ENCODE measurements at places on chromosomes 11 and 22.

- no peak for DNase-seq
These were observed 8.9 kb downstream of the TRPM5 start for GRCh38 chr11:2435288-2436012.

DNA sequence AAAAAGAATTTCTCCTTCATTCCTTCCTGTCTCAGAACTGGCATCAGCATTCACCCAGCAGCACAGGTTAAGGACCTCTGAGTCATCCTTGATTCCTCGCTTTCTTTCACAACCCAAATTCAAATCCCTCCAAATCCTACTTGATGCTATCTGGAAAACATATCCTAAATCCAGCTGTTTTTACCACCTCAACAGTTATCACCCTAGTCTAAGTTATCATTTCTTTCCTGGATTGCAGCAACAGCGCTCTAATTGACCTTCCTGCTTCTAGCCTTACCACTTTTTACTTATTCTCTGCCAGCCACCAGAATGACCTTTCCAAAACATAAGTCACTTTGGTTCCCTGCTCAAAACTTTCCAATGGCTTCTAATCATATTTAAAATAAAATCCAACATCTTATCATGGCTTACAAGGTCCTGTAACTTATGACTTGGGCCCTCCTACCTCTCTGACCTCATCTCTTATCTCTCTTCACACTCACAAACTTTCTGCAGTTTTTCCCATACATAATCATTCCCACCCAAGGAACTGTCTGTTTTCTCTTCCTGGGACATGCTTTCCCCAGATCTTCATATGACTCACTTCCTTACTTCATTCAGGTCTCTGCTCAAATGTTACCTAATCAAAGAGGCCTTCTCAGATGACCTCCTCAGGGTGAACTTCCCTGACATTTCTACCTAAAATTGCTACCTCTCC lies 119.4 kb downstream of the TTC28 start:
- peak; percentile 84 for DNase-seq

DNA sequence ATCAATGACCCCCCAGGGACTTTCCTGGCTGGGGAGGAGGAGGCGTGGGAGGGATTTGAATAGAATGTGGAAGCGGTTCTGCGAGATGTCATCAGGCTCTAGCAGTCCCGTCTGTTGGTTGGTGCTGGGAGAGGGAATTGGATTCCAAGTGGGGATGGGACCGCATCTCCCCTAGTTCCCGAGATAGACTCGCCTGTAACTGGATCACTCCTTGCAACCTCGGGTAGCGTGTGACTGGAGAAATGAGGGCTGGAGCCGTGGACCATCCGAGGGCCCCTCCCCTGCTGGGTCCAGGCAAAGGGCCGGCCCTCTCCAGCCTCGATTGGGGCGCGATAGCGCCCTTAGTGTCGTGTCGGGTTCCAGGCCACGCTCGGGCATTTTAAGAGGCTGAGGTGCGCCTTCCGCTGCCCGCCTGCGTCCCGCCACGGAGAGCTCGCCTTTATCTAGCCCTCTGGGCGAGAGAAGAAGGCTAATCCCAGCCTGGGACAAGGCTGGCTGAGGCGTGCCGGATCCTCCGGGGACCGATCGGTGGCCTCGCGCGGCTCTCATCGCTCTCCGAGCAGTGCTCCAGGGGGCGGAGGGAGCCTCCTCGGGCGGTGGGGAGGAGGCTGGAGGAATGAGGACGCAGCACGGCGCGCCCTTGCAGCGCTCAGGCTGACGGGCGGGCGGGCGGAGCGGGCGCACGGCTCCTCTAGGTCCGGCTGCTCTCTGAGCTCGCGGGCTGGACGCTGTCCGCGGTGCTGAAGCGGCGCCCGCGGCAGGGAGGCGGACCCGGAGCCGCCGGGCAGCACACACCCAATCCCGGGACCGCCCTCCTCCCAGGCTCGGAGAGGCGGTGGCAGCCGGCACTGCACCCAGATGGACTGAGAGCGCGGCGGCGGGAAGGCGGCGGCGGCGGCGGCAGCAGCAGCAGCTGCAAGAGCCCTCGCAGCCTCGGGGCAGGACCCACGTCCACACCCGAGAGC lies 107.8 kb downstream of the OSBP2 start:
- peak; percentile 92 for DNase-seq

DNA sequence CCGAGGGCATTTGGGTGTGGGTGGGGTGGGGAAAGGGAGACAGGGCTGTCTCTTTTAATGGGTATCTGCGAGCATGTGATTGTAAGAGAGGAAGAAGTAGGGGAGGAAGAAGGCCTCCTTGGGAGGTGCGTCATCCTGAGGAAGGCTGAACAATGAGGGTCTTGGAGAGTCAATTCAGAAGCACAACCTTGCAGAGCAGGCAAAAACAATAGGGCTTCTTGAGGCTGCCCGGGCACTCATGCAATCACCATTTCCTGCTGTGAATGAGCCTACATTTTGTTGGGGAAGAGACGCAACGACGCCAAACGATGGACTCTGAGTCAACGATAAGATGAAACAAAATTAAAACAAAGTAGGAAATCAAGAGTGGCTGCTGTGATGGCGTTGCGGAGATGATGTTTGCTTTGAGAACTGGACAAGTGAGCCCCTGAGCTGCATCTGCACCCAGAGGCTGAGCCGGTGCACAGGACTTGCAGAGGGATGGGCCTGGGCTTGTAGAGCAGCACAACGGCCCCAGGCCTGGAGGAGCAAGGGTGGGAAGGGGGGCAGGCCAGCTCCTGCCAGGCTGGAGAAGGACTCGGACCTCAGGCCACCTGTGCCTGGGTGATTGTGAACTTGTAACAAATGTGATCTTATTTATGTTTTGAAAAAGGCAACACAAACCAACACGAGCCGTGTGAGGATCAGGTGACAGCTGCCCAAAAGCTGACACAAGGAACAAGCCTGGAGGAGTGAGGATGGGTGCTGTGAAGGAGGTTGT lies 92.3 kb upstream of the B3GAT1 start:
- no peak for DNase-seq

- no peak for DNase-seq
These were observed 82.3 kb downstream of the JRKL start for GRCh38 chr11:96472085-96472484.

- DNase-seq: peak; percentile 75
These were observed 12.7 kb upstream of the ARHGEF17 start for GRCh38 chr11:73295241-73295995.

- no peak for DNase-seq
These were observed 116.9 kb downstream of the TRIM29 start for GRCh38 chr11:120020981-120021380.

DNA sequence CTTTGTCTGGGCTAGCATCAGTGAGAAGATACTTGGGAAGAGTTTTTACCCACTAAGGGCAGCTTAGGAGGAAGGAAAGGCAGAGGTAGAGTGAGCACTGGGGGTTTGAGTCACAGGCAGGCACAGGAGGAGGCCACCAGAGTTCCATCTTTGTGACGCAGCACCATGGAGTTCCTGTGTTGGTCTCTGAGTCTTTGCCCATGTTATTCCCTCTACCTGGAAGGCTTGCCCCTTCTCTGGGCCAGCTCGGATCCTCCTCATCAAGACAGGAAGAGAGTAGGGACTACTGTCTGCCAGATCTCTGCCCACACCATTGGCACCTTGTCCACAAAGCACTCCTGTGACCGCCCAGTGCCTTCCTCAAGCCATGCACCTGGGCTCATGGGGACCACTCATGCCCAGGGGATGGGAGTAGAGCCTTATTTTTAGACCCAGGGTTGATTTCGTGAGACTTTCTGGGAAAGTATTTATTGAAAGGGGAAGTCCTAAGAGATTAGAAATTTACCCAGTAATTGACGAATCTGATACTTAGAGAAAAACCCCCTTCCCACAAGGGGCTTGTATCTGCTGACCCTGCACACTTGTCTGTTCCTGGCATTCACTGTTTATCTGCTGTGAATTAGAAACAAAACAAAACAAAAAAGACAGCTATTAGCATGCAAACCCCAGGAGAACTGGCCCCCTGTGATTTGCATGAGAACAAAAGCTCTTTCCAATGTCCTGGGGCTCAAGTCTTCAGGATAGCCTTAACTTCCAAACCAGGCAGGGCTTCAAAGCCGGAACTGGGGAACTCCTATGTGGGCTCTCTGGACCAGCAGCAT lies 35.9 kb upstream of the MYEOV start:
- DNase-seq: no peak

- no peak for DNase-seq
These were observed 745.6 kb downstream of the NELL1 start for GRCh38 chr11:21414953-21415352.

DNA sequence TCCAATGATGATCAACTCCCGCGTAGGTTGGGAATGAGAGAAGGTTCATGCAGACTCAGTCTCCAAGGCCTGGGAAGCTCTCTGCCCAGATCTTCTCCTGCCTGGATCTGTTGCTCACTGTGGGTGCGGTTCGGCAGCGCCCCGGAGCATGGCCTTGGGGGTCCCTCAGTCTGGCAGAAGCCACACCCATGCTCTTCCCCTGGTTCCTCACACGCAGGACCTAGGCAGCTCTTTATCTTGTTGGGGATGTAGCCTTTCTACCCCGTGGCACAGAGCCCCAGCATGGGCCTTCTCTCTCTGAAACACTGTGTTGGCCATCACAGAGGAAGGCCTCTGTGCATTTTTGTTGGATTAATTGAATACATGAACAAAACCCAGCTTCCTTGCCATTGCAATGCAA lies 1461.6 kb downstream of the BRD1 start:
- no peak for DNase-seq

GRCh38 chr11:118790357-118791110 lies 430 bp downstream of the DDX6 start:
- peak; percentile 65 for DNase-seq

- DNase-seq: no peak
These were observed 28.3 kb upstream of the ETS1 start for GRCh38 chr11:128615612-128616011.

DNA sequence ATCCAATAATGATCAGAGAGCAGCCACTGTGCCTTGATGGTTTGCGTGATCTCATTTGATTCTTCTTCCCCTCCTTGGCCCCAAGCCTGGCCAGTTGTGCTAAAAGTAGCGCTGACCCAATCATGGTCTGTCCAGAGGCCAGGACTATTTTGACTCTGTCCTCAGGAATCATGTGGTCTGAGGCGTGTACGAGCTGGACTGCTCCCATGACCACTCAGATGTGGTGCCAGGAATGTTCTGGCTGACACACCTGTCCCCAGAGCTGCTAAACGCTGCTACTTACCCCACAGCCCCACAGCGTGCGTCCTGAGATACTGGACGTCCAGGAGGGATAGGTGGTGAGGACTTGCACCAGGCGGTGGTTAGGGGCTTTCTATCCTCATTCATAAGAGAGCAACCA lies 70.5 kb downstream of the FEZ1 start:
- no peak for DNase-seq

GRCh38 chr22:39290724-39291161 lies 28.7 kb downstream of the RPL3 start:
- DNase-seq: peak; percentile 84

DNA sequence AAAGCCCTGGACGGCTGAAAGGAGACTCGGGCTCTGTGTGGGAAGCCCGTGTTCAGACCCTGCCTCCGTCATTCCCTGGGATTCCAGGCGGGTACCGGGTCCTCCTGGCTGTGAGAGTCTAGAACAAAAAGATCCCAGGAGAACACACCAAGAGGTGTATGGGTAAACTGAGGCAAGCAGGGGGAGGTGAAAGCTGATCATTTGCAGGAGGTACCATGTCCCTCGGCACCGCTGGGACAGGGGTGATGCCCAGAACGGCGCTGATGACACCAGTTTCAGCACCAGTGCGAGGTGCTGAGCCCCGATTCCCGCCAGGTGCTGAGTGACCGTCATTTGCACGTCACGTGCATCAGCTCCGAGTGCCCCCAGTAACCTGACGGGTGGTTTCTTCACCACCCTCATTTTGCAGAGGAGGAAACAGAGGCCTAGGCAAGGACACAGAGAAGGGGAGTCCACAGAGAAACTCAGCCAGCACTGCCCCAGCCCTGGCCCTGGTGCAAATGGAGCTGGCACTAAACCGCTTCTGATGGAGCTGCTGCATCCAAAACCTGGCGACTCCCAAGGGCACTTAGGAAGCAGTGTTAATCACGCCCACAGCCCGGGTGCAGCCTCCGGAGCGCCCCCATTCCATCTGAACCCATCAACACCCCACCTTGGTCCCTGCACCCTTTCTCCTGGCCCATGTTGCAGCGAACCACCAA lies 16.8 kb downstream of the MACROD1 start:
- no peak for DNase-seq

DNA sequence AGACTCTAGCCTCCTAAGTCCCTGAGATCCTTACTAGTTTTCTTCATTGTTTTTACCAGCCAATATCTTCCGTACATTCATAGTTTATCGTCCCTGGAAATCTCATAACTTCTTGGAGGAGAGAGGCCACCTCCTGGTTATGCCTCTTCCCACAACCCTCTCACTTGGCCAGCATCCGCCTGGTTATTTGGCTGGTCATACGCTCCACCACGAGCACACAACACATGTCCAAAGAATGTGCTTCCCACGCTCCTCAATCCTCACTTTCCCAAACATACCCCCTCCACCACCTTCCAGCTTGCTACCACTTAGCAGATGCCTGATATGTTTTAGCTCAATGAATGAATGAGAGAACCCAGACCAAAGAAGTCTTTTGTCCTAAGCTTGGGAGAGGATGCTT lies 83.5 kb upstream of the EIF3D start:
- DNase-seq: peak; percentile 7

- DNase-seq: no peak
These were observed 49.7 kb upstream of the ARFGAP3 start for GRCh38 chr22:42906605-42907348.

DNA sequence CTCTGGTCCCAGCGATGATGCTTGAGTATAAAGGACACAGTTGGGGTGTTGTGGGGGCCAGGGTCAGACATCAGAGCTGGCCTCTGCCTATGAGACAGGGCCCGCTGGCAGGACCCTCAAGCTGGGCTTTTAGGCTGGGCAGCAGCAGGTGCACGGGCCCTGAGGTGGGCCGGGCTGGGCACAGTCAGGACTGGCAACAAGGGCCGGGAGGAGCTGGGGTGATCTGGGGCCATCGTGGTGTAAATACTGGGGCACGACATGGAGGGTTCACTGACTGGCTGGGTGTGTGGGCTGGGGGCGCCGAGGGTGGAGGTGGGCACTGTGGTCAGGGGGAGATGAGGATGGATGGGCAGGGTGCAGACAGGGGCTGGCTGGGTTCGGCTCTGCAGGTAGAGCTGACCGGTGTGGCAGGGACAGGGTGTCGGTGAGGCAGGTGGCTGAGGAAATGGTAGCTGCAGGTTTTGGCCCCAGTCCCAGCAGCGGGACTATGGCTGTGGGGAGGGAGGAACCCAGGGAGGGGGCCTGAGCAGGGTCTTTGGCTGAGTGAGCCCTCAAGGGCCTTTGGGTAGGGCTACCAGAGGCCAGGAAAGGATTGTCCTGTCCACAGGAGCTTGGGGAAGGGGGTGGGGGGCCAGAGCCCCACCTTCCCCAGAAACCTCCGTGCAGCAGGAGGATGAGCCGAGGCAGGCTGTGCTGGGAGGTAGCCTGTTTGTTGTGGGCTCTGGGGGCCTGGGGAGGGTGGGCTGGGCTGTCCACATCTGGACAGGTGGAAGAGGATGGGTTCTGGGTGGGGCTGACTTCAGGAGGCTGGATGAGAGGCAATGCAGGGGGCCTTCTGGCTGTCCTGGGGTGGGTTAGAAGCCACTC lies 81.4 kb downstream of the KCNQ1 start:
- DNase-seq: no peak

GRCh38 chr22:34038801-34039555 lies 118.7 kb upstream of the LARGE1 start:
- DNase-seq: no peak

All from iris pigment epithelial cell (primary cell).